ENCODE measurements at places on chromosomes 3 and 15.

- no peak for DNase-seq
These were observed 767.1 kb downstream of the NTRK3 start for GRCh38 chr15:87489456-87489855.

- no peak for DNase-seq
These were observed 24.4 kb downstream of the TMEM45A start for GRCh38 chr3:100516838-100517237.

- no peak for DNase-seq
These were observed 12.1 kb downstream of the SACM1L start for GRCh38 chr3:45701172-45701867.

GRCh38 chr15:46854564-46854963 is 862.7 kb upstream of the SEMA6D start:
- no peak for DNase-seq

- DNase-seq = no peak
These were observed 41.4 kb downstream of the C3orf85 start for GRCh38 chr3:109177908-109178307.

- DNase-seq = no peak
These were observed 15.5 kb downstream of the TNFAIP8L3 start for GRCh38 chr15:51079226-51079625.

- DNase-seq = no peak
These were observed 9.9 kb upstream of the RBSN start for GRCh38 chr3:15108869-15109268.

DNA sequence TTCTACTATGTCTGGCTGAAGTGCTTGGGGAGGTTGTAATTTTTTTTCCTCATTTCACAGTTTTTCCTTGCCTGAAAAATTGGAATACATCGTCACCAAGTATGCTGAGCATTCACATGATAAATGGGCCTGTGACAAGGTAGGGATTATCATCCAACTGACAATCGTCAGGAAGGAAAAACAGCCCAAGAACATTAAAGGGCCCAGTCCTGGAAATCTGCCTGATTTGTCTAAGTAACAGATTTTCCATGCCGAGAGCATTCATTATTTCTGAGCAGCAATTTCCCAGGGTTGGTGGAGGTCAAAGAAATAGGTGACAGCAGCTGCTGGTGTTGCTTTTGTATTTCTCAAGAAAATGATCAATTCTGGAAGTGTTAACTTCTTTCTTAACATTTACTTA is 226.0 kb upstream of the CHRM5 start:
- DNase-seq = no peak

- no peak for DNase-seq
These were observed 91.1 kb downstream of the LINGO1 start for GRCh38 chr15:77541421-77542181.

GRCh38 chr3:114706591-114707232 is 412.9 kb downstream of the TIGIT start:
- peak; percentile 39 for DNase-seq

Data from MM.1S (cell line).